ENCODE measurements at places on chromosomes 6 and 20. TPM values are rescaled to one million over a fixed set of nuclear protein-coding genes. Genes with fewer than 3 reads are reported as not detected.

DNA sequence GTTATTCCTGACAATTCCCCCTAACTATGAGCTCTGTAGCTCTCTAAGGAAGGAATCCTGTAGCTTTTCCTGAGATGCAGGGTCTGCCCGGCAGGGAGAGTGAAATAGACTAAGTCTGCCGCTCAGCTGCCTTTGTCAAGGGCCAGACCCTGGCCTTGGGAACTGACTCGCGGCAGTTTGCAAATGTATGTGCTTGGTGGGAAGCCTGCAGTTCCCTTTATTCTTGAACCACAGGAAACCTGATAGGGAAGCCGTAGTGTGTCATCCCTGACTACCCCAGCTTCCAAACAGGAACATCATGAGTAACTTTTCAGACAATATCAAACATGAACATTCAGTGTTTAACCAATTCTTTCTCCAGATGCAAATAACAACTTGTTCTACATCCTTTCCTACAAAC is 78.7 kb upstream of the IFNGR1 start:
- DNase-seq, result no peak

DNA sequence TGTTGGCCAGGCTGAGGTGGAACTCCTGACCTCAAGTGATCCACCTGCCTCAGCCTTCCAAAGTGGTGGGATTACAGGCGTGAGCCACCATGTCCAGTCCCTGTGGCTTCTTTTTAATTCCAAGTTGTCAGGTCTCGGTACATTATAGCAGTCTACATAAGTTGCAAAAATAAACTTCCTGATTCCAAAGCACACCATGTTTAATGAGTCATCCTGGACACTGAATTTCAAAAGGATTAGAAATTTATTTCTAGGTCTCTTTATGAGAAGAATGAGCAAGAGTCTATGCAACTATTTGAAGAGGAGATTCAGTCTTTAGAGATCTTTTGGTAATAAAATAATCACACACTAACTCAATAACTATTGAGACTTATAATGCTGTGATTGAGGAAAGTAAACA is 63.9 kb upstream of the MCHR2 start:
- no peak for DNase-seq

- no peak for DNase-seq
These were observed 105.2 kb downstream of the SMOC2 start for GRCh38 chr6:168546151-168546550.

DNA sequence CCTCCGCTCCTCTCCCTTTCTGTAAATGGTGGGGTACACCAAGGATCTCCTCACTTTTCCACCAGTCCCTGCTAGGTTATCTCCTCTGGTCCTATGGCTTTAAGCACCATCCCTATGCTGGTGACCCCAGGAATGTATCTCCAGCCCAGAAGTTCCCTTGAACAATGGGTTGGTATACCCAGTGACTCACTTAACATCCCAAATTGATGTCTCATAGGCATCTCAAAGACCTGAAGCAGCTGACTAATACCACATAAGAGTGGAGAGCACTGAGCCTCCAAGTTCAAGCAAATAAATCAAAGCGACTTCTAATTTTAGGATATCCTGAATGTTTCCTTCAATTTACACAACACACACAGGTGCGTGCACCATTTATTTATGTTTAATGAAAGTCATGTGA is 48.3 kb downstream of the ADGRF1 start:
- no peak for DNase-seq

DNA sequence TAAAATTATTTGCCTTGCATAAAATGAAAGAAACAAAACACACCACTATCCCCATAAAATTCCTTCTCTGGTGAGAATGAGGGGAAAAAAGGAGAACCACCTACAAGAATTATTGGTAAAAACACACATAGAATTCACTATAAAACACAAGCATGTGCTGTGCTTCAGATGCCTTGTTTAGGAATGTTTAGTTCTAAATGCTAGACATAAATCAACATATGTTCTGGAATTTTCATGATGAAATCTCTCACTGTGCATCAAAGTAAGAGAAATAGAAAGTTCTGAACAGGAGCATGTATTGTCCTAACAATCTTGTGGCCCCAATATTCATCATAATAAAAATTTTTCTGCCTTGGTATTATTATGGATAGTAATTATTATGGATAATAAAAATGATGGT is 111.0 kb downstream of the PLCB4 start:
- DNase-seq, result no peak

GRCh38 chr6:20227350-20227749 is 15.1 kb upstream of the MBOAT1 start:
- DNase-seq, result no peak

DNA sequence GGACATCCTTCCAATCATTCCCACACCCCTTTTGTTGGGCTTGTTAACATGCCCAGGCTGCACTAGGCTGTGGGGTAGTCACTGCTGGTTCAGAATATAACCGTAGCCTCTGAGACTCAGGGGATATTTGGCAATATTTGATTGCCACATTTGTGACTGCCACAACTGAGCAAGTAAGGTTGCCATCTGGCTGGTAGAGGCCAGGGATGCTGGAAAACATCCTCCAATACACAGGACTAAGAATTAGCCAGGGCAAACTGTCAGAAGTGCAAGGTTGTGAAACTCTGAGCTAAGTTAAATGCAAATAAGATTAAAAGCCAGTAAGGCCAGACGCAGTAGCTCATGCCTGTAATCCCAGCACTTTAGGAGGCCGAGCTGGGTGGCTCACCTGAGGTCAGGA is 112.0 kb downstream of the ZMYND8 start:
- DNase-seq, result no peak

DNA sequence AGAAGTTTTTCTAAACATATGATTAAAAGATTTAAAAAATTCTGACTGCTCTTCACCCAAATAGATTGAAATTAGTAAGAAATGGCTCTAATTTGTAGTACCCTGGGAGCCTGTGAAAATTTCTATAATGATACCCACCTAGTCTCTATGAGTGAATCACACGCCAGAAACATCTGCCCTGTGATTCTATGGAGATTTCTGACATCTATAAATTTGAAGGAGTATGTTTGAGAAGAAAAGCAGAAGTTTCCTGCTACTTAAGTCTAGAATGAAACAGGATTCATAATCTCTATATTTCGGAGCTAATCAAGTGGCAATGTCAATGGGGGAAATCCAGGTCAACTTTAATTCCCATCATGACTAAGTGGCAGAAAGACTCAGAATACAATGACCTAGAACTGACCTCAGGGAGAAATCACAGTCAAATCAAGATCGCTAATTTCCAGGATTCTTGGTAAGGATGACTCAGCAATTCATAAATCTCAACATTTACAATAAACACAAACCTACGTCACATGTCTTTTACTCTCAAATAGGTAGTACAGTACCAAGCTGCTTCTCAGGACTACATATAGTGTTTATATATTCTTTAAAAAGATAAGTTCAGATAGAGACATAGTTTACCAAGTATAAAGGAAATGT is 186.2 kb upstream of the TNFAIP3 start:
- no peak for DNase-seq

GRCh38 chr6:4351520-4352321 is 216.3 kb upstream of the ECI2 start:
- peak; percentile 88 for DNase-seq

DNA sequence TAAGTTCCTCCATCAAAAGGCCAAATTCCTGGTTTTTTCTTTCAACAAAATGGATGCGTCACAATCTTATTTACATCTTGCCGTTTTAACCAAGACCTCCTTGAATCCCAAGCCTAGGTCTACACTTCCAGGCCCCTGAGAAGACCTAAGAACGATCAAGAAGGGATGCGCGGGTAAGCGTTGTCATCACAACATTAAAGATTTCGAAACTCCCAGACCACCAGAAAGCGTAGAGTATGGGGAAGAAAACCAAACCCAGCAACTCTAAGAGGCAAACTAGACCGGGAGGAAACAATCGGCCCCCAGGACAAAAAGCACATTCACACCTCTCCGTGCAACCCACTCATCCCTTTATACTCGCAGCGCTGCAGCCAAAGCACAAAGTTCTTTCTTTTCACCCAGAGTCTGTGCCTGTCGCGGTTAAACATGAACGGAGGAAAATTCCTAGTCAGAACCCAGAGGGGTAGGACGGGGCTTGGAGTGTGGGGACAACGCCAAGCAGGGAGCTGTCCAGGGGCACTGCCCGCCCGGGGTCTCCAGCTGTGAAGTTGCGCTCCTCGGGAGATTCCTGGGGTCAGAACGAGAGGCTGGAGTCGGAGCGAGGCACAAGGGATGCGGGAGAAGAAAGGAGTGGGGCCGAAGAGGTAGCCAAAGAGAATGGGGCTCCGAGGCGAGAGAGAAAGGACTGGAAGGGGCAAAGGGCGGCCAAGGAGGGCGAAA is 725 bp downstream of the OSER1 start:
- no peak for DNase-seq

DNA sequence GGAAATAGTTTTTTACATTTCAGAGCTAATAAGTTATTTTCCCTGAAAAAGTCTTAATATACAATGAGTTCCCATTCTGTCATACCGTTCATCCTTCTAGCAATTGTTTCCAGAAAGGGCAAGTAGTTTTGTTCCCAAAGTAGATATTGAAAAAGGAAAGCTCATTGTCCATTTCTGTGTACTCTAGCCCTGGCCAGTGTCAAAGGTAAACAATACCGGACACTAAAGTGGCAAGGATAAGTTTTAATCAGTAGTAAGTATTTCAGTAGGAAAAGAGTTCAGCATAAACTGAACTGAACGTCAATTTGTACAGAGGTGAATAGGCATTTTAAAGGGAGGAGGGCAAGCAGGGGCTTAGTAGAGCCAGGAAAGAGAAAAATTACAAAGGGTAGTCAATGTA is 43.5 kb upstream of the CALHM6 start:
- no peak for DNase-seq

- DNase-seq, result no peak
These were observed 41.9 kb upstream of the ADGRF5 start for GRCh38 chr6:46963626-46964025.

DNA sequence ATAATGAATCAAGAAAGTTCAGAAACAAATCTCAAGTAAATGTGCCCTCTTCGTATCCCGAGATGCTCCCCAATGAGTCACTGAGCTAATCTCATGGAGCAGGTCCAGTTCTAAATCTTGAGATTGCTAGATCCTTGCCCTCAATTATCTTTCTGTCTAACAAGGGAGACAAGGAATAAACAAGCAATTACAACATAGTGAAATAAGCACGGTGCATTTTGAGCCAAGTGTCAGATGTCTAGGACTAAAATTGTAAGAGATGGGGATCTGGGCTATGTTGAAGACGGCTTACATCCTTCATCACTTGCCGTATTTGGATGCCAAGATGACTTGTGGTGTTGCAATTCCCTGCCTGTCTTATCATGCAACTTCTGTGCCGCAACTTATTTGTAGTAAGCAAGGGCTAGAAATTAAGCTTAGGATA is 56.5 kb upstream of the ADGRF1 start:
- no peak for DNase-seq

DNA sequence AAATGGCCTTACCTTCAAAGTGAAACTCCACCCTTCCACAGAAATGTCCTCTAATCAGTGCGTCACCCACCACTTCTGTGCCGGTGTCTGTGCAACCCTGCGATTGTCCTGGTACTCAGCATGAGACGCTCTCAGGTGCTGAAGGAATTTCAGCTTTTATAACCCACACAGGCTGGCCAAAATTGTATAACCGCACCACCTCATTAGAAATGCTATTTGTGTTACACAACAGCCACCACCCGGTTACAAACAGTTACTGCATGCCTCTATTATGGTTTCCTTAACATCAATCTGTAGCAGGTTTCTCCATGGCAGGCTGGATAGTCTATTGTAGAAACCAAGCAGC is 51.5 kb downstream of the SLC23A2 start:
- DNase-seq, result no peak

- no peak for DNase-seq
These were observed 14.6 kb downstream of the HDGFL1 start for GRCh38 chr6:22583927-22584326.

- DNase-seq, result no peak
These were observed 135.3 kb upstream of the ARMC2 start for GRCh38 chr6:108712946-108713345.

DNA sequence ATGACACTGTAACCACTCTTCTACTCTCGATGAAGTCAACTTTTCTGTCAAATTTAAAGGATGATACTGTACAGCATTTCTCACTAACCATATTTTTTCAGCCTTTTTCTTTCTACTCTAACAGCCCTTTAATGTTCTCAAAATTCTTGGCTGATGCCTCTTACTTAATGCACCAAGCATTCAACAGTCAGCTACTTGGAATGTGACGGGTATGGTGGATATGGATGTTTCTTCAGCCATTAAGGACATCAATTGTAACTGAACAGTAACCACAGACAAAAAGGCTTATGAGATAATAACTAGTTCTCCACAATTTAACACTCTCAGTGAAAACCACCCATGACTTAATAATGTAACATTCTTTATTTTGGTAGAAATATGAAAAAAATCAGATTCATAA is 467.2 kb upstream of the ZNF337 start:
- no peak for DNase-seq

GRCh38 chr6:85077098-85077497 is 312.7 kb upstream of the TBX18 start:
- DNase-seq, result no peak

- no peak for DNase-seq
These were observed 153.7 kb downstream of the OR2B2 start for GRCh38 chr6:27758491-27758890.

DNA sequence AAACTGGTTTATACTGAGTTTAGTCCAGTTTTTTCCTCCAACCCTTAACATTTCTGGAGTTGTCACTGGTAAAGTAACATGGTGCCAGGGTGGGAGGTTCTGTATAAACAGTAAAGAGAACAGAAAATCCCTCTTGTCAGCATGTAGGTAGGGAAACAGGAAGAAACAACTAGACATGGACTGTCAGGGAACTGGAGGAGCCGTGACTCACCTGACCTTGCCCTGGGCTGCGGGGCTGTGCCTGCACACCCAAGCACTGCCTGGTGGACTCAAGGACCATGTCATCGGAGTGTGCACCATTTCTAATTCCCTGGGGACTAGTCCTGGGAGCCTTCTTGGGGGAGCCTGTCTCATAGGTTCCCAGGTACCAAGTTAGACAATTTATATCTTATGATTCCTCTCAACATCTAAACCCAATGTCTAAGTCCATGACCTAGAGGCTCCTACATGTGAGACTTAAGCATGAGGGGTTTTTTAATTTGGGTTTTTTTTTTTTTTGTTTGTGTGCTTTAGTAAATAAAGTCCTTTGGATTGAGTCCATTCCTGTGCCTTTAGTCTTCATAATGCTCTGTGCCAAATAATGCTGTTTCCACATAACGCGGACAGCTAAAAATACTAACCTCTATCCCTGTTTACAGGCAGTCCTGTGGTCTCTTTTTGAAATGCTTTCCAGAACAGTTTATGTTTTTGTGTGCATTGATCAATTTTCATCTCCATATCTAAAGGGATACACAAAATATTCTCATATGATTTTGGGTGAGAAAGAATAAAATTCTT is 136.9 kb upstream of the SUPT3H start:
- no peak for DNase-seq

GRCh38 chr6:36546308-36546919 is 865 bp downstream of the STK38 start:
- DNase-seq, result no peak

ANKRD66 gene
- total RNA-seq, result not detected

DOK5 gene
- 4.6 TPM for total RNA-seq

ADGRF1 gene
- total RNA-seq, result not detected

IGF2R gene
- total RNA-seq, result 111 TPM

SLC22A7 gene
- not detected for total RNA-seq

TRDN gene
- total RNA-seq, result 0.77 TPM

UBR2 gene
- total RNA-seq, result 26.7 TPM

CCM2L gene
- total RNA-seq, result 10.4 TPM

GPR6 gene
- not detected for total RNA-seq

PNRC1 gene
- 265 TPM for total RNA-seq

BMP6 gene
- 12.7 TPM for total RNA-seq

CD24 gene
- 2.1 TPM for total RNA-seq

ARMH2 gene
- not detected for total RNA-seq

RBM24 gene
- total RNA-seq, result 1.3 TPM

HLA-DOB gene
- not detected for total RNA-seq

PSMB9 gene
- total RNA-seq, result 28.9 TPM

VGLL2 gene
- total RNA-seq, result not detected

Measured in mesenteric fat pad (tissue), 1 donor.